Uterus (tissue), 4 donors: ENCODE measurements at places on chromosomes 6 and 20. TPM values are rescaled to one million over a fixed set of nuclear protein-coding genes. Genes with fewer than 3 reads are reported as not detected.

DNA sequence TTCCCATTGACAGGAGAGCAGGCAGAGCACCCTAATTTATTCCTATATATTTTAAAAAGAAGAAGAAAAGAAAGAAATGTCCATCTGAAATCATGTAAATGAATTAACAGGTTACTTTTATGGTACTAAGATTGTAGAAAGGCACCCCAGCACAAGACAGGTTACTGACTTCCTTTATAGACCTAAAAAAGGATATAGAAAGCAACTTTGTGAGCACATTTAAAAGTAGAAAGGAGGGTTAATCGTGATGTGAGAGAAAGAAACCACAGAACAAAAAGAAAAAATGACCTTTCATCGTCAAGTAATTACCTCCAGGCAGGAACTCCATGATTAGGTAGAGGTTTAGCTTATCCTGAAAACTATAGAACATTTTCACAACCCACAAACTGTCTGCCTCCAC lies 29.9 kb downstream of the STK38 start:
- no peak for DNase-seq

DNA sequence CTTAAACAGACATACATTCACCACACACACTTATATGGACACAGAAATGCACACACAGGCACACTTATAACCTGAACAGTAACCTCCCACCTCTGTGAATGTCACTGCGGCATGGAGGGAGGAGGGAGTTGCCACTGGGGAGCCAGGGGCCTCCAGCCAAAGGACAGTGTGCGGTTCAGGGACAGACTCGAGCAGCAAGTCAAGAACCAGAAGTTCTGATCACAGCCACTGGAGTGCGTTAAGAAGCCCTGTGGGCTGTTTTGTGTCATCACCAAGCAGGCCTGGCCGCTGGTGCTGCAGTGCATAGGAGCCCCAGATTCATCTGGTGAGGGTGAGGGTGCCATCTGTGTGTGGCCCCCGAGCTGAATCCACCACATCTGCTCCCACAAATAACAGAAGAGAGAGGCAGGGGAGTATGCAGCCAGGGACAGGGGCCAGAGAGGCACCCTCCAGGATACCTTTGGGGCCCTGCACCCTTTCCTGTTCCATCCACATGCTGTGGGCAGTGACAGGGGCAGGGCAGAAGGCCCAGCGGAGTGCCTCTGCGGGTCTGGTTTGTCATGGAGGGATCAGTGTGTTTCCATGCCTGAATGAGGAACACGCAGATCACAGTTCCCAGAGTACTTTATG lies 20.3 kb downstream of the SYNDIG1 start:
- no peak for DNase-seq

- DNase-seq = no peak
Observed at GRCh38 chr20:46965477-46965876, 70.8 kb downstream of the EYA2 start.

- DNase-seq = no peak
Observed at GRCh38 chr6:166955121-166955864, 1.1 kb downstream of the RNASET2 start.

DNA sequence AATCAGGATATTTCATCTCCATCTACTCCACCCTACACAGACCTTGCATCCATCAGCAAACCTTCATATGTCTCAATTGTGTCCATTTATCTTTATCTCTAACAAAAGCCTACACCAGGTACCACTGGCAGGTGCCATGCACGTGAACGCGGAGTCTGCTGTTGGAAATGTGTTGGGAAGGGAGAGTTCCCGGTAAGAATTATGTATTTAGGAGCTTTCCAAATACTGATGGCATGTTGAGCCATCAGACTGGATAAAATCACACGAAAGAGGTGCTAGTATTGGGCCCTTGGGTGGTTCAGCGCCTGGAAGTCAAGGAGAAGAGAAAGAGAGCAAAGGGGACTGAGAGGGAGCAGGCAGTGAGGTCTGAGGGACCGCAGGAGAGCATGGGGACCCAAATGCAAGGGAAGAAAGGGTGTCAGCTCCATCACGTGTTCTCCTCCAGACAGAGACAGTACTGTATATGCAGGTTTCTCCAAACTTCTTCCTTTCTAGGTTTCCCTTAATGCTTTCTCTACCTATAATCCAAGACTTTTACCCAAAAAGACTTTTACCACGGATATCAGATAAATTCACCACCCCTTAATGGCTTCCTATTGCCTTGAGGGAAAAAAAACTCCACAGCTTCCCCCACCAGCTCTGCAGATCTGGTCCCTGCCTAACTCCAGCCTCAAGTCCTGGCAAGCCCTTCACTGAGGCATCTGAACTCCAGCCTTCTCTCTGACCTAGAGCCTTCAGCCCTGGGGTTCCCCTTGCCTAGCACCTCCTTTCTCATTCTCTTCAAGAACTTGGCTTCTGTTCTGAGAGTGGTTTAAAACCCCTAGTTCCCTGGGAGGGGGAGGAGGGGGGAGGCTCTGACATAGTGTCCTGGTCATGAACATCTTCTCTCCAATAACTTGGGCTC lies 4.8 kb upstream of the ZNF217 start:
- DNase-seq = no peak

DNA sequence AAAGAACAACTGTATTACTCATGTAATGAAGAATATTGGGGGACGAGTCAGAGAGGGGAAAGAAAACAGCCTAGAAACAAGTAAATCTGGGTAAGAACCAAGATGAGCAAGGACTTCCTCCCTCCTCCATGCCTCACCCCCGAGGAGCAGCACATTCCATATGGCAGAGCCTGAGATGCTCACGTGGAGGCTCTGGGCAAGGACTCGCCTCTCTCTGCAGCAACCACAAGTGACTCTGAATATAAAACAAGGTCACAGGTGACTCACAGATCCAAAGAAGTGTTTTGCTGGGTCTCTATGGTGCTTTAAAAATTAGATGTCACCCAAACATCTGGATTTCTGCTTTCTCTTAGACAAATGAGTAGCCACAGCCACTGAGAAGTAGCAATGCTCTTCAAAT lies 453.0 kb upstream of the SULF2 start:
- DNase-seq = no peak

- DNase-seq = no peak
Observed at GRCh38 chr20:46420878-46421277, 14.5 kb upstream of the ELMO2 start.

- DNase-seq = no peak
Observed at GRCh38 chr6:139161169-139161568, 26.3 kb downstream of the HECA start.

GRCh38 chr6:154430481-154430919 lies 73.9 kb upstream of the IPCEF1 start:
- DNase-seq = no peak

DNA sequence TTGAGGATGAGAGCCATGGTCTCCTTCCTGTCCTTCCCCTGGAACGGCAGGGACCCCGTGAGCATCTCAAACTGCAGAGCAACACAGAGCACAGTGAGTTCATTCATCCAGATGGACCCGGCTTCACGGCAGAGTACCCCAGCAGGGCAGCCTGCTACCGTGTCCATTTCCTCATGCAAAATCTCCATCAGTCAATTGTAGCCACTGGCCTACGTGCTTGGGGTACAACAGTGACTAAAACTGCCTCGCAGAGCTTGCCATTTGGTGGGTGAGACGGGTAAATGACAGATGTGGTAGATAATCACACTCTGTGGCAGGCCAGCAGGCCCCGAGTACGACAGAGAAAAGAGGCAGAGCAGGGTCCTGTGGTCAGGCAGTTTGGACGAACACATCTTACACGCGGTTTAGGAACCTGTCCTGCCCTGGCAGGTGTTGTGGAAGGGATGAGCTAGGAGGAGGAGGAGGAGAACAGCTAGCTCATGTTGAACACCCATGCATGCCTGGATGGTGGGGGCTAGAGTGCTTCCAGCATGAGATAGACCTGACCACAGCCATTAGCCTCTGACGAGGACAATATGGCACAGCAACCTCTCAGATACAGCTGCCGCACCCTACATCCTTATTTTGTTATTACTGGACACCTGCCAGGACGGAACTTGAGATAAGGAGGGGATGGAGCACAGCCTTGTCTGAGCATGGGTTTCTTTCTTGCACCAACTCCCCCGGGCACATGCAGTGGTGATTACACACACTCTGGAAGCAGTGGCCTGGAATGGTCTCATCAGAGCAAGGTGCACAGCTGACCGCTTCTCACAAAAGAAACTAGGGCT lies 95.6 kb downstream of the RAMACL start:
- no peak for DNase-seq

DNA sequence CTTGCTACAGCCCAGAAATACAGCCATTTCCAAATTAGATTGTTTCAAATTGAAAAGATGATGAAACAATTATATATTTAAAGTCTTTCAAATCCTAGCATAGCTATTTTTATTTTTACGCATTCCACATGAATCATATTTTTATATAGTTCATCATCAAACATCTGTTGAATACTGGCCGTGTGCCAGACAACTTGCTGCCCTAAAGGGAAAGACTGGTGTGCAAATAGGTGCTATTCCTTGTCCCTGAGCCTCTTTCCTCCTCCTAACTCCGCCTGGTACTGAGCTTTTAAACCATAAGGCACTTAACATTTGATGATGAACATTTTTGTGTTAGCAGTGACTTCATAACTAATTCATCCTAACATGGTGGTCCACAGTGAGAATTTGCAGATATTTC lies 18.7 kb upstream of the PLCG1 start:
- DNase-seq = no peak

- DNase-seq = no peak
Observed at GRCh38 chr6:38086346-38086745, 266.8 kb downstream of the ZFAND3 start.

GRCh38 chr20:61478094-61478493 lies 226.0 kb downstream of the CDH4 start:
- no peak for DNase-seq

WFDC2 gene
- total RNA-seq = 18.3 TPM

KCNQ5 gene
- 2.4 TPM for total RNA-seq

RIMS4 gene
- total RNA-seq = 0.26 TPM

TMEM14A gene
- total RNA-seq = 65.0 TPM

LCA5 gene
- total RNA-seq = 10.2 TPM

YTHDF1 gene
- 35.8 TPM for total RNA-seq

PGC gene
- 0.91 TPM for total RNA-seq

OPRM1 gene
- total RNA-seq = not detected
